ENCODE measurements at places on chromosomes 4 and X.

GRCh38 chrX:9786798-9787635 lies 788 bp downstream of the SHROOM2 start:
- DNase-seq: no peak

- DNase-seq: no peak
These were observed 28.9 kb upstream of the SMIM31 start for GRCh38 chr4:164725066-164725465.

DNA sequence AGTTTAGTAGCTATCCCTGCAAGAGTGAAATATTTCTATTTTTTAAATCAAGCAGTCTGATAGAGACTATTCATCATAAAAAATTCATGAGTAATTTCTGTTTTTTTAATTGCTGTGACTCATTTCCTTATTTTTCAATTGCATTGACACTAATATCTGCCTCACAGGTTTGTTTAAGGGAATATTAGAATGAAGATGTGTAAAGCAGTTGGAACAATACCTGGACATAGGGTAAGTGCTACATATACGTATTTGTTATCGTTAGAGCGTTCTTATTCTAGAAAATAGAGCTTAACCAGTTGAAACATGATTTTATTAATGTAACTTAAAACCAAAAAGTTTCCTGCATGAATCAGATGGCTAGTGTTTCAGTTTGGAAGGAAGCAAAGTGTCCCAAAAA lies 2211.3 kb downstream of the PCDH7 start:
- DNase-seq: no peak

- no peak for DNase-seq
These were observed 7.7 kb downstream of the LAP3 start for GRCh38 chr4:17584521-17585213.

DNA sequence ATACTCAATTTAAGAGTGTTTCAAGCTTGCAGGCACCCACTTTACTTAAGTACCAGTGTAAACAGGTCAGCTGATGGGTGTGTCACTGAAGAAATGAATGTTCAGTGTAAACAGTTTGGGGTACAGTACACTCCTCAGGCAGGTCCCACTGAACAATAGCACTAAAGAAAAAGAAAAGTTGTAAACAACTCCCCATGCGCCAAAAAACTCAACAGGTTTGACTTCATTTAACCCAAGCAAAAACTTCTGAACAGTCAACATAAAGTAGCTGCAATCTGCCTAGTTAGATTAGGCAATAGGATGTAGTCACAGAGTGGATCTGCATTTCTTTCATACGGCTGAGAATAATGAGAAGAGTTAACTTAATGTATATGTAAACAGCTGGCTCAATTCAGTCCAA lies 93.2 kb downstream of the FAM13A start:
- DNase-seq: no peak

DNA sequence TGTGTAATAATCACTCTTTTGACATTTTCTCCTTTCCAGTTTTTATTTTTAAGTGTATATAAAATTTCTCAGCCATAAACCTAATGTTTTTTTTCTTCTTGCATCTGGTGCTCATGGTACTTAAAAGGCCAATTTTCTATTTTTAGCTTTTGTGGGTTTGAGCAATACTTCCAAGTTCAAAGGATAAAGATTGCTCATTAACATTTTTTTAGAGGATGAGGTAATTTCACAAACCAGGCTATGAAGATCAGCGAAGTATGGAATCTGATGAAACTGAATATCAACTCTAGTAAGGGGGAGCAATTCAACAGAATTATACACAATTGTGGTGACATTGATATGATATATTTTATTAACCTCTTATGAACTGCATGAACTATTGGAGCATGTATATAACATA lies 25.8 kb upstream of the KLHL34 start:
- no peak for DNase-seq

- DNase-seq: no peak
These were observed 622 bp downstream of the TAFAZZIN start for GRCh38 chrX:154411981-154412340.

GRCh38 chr4:144967161-144967560 lies 130.8 kb downstream of the ANAPC10 start:
- peak; percentile 31 for DNase-seq

Data from GM12864 (cell line).